Kidney tubule cell (primary cell): ENCODE measurements at places on chromosomes 16 and 17.
A peak's percentile ranks its signal among the peaks of the same experiment; 100 is the strongest.

DNA sequence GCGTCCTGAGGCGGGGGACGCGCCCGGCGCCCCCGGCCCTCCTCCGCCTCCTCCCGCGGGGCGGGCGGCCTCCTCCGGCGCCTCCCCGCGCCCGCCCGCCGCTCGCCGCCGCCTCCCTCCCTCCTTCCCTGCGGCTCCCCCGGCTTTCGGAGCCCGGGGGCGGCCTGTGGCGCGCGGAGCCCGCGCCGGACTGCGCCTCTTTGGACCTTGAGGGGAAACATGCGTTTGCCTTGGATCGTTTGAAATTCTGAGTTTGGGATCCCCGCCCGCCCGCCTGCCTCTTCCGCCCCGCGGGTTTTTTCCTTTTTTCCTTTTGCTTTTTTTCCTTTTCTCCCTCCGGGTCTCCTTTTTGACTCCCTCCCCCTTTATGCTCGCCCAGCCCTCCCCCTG, 390 bp downstream of the ZNRF1 start:
- peak; percentile 22 for DNase-seq

- no peak for DNase-seq
Observed at GRCh38 chr16:89156740-89157645, 14.6 kb upstream of the CDH15 start.

DNA sequence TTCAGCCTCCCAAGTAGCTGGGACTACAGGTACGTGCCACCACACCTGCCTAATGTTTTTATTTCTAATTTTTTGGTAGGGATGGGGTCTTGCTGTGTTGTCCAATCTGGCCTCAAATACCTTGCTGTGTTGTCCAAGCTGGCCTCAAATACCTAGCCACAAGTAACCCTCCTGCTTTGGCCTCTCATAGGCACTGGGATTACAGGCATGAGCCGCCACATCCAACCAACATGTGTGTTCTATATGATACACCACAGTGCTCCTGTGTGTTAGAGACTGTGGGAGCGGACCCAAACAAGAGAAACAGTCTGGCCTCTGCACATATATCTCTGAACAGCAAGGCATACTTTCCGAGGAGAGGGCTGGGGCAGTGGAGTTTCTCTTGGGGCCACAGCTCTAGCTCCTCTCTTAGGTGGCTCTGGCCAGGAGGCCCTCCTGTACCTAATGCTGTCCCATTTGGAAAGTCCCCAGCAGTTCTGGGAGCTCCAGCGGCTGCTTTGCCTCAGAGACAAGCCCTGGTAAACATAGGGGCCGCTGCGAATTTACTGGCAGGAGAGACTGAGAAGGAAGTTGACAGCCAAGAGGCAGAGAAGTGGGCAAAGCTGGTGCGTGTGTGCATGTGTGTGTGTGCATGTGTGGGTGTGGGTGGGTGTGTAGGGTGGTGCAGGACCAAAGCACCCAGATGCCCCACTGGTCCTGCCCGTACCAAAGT, 95.0 kb downstream of the RAB11FIP4 start:
- DNase-seq = no peak

GRCh38 chr17:4998732-4999429, 1.1 kb downstream of the KIF1C start:
- peak; percentile 21 for DNase-seq

DNA sequence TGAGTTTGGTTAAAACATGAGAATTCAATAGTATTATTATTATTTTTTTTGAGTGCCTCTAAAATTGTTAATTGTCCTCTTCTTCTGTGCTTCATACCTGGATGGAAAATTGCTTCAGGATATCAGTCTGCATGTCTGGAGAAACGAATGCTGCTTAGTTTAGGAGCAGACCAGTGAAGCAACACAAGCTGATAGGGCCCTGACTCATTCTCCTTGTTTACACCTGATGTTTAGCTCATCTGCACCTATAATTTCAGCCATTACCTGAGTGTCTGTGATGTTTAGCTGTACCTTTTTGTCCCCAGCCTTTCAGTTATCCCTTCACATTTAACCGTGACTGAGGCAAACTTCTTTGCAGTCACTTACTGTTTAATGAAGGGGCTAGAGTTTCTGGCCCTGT, 14.8 kb downstream of the SNTB2 start:
- peak; percentile 33 for DNase-seq

DNA sequence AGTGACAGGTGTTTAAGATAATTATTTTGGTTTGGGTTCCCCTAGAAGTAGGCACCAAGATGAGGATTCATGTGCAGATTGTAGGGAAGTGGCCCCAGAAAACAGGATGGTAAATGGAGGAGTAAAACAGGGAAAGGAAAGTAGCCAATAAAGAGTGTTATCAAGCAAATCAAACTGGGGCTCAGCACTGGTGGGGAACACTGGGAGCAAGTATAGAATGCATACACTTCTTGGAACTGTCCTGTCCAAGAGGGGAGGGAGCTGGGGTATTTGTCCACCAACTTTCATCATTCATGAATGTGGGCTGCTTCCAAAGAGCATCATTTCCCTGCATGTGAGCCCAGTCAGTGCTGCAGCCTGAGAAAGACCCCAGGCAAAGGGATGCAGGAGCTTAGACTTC, 215.7 kb upstream of the IRX5 start:
- no peak for DNase-seq

- DNase-seq = no peak
Observed at GRCh38 chr16:89601906-89602272, 11.6 kb upstream of the DPEP1 start.

DNA sequence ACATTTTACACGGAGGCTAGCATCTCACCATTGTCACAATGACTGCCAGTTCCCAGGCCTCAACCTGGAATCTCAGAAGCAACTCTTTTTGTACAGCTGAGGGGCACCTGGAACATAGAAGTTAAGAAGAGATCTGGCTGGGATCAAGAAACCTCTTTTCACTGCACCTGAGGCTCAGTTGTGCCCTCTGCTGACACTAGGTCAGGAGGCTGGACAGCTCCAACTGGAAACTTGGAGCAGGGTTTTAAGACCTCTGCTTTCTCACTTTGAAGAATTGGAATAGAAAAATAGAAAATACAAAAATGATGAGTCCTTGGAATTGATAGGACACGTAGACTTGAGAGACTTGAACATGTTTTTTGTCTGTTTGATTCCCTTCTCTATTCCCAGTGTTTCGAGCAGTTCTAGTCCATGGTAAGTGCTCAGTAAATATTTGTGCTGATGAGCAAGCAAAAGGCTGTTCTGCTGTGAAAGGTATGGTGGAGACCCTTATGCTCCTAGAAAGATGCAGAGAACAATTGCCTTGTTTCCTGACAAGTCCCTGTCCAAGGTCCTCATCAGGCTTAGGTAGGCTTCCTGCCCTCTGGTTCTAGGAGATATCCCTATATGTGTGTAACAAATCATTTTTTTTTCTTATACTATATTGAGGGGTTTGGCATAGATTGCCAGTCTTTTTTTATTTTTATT, 13.6 kb upstream of the PPM1D start:
- peak; percentile 40 for DNase-seq

- DNase-seq = peak; percentile 9
Observed at GRCh38 chr16:986411-986810, 4.8 kb downstream of the SOX8 start.

GRCh38 chr17:75559958-75560533, 27.6 kb upstream of the MYO15B start:
- no peak for DNase-seq

DNA sequence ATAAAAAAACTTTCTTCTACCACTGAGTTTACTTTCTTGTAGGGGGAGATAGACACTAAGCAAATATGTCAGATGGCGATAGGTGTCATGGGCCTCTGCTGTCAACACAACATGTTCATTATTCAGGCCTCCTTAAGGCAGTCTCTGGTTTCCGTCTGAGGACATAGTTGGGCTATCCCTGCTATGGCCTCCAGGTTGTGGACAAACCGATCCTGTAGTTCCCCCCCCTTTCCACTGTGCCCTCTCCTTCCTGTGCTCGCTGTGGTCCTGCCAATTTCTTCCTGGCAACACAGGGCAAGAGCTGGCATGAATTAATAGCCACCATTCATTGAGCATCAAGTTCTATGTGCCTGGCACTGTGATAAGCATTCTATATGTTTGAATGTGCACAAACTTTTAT, 81.0 kb upstream of the HS3ST2 start:
- DNase-seq = no peak

- no peak for DNase-seq
Observed at GRCh38 chr16:49528866-49529288, 155.3 kb downstream of the C16orf78 start.

DNA sequence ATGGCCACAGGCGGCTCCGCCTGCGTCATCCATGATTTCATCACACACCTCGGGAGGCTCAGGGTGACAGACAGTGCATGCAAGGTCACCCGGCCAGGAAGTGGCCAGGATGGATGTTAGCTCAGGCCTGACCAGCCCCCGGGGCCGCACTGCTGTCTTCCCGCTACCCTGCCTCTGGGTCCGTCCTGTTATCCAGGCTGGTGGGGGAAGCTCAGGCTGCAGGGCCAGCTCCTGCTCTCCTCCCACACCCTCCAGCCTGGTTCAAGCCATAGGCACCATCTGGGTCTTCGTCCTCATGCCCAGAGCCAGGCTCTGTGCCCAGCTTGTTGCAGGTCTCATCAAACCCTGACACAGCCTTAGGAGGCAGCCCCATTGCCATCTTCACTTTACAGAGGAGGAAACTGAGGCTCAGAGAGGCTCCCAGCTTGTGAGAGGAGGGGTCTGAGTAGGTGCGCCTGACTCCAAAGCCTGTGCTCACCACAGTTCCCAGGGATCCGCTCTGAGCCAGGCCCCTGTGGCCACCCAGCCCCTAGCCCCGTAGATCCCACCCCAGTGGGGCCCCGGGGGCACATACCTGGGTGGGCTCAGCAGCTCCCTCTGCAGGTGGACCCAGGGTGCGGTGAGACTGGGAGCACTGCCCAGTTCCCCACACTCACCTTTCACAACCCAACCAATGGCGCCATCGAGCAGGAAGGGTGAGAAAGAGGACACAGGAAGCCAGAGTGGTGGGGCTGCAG, 412 bp upstream of the ADGRG3 start:
- DNase-seq = peak; percentile 58

- no peak for DNase-seq
Observed at GRCh38 chr17:31629696-31630470, 229.2 kb downstream of the COPRS start.
